CD4-positive, alpha-beta T cell treated with Interleukin-4 for 4 hours (primary cell): ENCODE measurements at places on chromosomes 2 and 18.
A peak's percentile ranks its signal among the peaks of the same experiment; 100 is the strongest.

- no peak for DNase-seq
These were observed 53.5 kb downstream of the ATP8B1 start for GRCh38 chr18:57749604-57749970.

DNA sequence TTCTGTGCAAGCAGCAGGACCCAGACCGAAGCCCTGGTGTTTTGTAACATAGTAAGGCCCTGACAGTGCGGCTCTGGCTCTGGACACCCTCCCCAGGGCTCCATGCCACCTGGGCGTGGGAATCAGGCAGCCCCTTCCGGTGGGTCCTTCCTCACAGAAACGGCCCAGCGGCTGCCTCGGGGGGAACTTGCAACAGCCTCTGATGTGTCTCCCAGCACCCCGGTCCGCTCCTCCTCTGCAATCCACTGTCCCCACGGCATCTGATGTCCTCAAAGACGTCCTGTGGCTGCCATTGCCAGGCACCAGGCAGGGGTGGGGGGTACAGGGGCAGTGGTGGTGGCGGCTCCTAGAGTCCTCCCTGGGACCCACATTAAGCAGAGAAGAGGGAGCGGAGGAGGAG lies 58.8 kb downstream of the CENPO start:
- no peak for DNase-seq

DNA sequence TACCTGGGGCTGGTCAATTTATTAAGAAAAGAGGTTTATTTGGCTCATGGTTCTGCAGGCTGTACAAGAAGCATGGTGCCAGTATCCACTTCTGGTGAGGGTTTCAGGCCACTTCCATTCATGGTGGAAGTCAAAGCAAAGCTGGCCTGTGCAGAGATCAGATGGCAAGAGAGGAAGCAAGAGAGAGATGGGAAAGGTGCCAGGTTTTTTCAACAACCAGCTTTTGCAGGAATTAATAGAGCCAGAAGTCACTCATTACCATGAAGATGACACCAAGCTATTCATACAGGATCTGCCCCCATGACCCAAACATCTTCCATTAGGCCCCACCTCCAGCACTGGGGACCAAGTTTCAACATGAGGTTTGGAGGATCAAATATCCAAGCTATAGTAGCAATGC lies 56.8 kb upstream of the ST3GAL5 start:
- no peak for DNase-seq

DNA sequence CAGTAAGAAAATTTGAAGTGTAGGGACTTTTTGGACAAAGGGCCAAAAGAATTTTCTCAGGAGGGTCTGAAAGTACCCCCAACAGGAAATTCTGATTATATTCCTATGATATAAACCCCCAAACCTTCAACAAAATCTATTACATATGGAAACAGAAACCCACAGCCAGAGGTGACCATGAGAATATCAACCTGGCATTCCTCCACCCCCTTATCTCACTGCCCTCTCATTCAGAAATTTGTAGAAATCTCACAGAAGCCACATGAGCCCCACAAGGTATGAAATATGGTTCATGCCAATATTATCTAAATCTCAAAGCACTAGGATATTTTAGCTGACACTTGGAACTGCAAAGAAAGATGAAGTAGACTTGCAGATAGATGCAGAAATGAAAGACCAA lies 31.0 kb upstream of the RBBP8 start:
- no peak for DNase-seq

DNA sequence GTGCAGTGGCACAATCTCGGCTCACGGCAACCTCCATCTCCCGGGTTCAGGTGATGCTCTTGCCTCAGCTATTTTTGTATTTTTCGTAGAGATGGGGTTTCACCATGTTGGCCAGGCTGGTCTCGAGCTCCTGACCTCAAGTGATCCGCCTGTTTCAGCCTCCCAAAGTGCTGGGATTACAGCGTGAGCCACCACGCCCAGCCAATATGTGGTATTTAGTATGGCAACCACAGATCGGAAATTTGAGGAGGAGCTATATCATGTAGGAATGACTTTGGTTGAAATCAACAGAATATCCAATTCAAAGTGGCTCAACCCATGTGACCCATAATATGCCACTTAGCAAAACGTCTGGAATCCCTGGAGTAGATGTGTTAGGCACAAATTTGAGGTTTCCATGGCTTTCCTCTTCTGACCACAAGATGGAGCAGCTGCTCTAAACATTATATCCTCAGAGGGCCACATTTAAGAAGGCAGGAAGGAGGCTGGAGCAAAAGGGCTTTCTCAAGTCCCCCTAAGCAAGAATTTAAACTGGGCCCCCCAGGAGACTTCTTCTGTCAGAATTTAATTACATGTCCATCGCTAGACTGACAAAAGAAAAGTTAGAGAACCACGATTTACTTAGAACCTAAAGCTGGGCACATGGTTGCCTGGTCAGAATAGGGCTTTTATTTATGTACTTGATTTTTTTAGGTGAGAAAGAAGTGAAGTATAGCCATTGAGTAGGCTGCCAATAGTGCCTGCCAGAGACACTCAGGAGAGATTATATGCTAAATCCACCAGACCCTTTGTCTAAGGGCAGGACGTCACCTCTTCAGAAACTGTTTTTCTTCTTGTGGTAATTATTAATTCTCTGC lies 49.6 kb upstream of the ITSN2 start:
- DNase-seq: peak; percentile 69

DNA sequence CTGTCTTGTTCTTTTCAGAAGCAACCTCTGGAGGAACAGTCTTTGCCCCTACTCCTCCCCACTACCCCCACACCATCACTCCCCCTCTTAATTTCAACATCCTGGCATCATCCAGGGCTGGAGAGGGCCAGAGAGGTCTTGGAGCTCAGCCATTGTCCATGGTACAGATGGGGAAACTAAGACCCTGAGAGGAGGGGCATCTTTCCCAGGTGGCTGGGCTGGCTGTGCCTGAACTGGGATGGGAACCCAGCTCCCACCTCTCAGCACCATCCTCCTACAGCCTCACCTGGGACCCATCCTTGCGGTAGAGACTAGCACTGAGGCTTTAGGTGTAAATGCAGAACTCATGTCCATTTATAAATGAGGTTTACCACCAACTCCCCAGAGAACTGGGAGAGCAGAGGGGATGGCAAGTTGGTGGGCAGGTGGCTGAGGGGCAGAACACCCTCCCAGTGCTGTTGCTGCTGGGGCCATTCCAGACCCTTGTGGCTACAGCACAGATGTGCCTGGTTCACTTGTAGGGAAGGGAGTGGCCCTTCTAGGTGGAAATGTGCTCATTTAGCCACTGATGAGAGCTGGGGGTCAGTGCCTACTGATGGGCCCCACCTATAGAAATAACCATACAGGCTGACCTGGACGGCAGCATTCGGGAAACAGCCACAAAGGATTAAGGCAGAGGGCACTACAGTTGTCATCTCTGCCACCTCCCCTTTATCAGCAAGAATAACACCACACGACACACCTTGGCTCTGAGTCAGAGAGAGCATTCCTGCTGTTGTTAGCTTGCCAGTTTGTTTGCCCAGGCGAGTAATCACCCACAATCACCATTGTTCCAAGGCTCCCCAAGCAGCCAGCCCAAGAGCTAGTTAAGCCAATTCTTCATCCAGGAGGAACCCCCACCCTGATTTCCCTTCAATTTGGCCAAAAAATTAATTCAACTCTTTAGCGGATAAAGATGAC lies 2.1 kb downstream of the MLPH start:
- no peak for DNase-seq

GRCh38 chr2:156157670-156158069 lies 174.9 kb downstream of the NR4A2 start:
- no peak for DNase-seq

GRCh38 chr2:126877861-126878565 lies 20.7 kb upstream of the TEX51 start:
- no peak for DNase-seq

GRCh38 chr2:55916473-55917049 lies 7.0 kb downstream of the EFEMP1 start:
- no peak for DNase-seq

DNA sequence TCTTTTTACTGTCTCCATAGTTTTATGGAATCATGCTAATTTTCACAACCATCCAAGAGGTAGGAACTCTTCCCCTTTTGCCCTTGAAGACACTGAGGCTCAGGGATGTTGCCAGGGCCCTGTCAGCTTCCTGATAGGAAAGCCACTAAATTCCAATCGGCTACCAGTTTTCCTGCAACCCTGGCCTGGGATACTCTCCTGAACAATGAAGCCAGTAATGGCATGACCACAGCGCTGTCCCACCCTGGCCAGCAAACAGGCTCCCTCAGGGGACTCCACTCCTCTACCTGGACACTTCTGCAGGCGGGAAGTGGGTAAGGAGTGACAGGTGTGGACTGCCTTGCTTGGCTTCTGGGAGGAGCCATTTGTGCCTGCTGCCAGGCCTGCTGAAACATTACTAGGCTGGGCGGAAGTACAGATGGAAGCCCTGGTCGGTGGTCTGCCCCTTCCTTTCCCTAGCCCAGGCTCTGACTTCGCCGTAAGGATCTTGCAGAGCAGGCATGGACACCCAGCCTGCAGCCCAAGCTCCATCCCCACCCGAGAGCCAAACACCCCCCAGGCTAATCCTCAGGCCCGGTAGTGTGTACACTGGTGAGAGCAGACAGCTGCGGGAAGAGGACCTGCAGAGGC lies 78.8 kb upstream of the SMAD2 start:
- DNase-seq: no peak

GRCh38 chr2:54983345-54984220 lies 66.7 kb downstream of the RTN4 start:
- DNase-seq: no peak

DNA sequence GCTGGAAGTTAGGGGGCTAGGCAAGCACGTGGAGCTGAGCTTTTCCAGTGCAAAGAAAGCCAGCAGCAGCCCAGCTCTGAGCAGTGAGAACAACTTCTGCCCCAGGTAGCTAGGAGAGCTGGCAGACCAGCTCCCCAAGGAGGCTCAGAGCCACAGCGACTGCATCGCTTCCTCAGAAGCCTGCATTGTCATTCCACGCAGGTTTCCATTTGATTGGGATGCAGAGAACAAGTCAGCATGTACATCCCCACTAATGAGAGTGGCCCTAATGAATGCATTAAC lies 45.1 kb downstream of the C1QL2 start:
- DNase-seq: no peak

GRCh38 chr2:61834893-61835292 lies 19.0 kb downstream of the FAM161A start:
- DNase-seq: no peak

DNA sequence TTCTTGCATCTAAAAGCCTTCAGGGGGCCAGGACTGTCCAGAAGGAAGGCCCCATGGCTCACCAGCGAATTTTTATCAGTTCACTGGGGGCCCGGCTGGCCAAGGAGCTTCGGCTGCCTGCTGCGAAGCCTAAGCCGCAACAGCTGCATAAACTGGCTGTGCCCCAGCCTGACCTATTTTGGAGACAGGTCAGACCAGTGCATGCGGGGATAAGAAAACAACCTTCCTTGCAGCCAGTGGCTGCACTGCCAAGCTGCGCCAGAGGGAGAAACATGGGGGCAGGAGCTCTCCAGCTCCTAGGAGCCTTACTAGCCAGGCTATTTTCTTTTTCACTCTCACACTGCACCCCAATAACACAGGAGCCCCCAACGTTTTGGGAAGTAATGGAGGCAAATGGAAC lies 15.2 kb downstream of the PAX3 start:
- DNase-seq: no peak

DNA sequence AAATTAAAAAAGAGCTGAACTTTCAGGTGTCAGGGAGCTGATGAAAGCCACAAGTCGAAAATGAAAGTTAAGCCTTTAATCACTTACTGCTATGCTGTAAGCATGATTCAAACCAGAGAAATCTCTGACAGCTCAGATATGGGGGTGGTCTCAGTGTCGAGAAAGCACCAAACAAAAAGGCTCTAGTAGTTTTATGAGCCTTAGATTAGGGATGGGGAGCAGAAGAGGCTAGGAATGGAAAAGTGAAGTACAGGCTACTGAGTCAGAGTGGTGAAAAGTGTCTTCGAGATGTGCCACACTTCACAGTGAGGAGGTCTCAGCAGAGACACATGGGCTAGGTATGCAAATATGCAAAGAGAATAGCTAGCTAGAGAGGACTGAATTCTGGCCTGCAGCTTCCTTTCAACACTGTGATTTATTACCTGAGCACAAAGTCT lies 482.2 kb downstream of the SPAG16 start:
- no peak for DNase-seq

- DNase-seq: no peak
These were observed 88.1 kb downstream of the TTC27 start for GRCh38 chr2:32715981-32716380.

GRCh38 chr2:174350018-174350417 lies 15.3 kb downstream of the SP9 start:
- DNase-seq: no peak

DNA sequence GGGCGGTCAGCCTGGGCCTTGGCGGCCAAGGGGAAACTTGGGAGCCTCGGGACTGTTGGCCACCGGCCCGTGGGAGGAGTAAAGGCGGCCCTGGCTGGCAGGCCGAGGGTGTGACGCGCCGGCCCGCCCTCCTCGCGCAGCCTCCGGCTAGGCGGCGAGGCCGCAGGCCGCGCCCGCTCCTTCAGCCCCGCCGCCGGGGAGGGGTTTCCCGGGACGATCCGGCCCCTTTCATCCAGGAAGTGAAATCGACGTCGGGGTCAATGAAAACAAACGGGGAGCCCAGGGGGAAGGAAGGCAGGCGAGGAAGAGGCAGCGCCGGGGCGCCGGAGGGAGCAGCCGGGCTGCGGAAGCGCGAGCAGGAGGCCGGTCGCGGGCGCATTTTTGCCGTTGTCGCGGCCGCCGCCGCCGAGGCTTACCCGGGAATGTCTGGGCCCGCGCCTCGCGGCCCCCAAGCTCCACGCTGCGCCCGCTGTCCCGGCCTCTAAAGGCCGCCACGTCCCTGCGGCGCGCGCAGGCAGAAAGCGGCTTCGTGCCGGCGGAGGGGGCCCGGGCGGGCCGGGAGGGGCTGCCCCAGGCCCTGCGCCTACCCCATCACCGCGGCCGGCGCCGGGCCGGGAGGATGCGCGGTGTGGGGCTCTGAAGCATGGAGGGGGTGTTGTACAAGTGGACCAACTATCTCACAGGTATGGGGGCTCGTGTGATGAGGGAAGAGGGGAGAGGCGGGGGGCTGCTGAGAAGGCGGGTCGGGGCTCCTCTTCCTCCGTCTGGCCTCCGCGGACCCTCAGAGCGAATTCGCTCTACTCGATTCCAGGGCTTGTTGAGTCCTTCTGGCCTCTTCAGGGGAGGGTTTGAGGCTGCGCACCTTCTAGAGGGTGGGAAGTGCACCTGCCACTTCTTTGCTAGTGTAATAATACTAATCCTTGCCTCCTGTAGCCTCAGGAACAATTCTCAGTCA lies at the start of gene PLEKHA3:
Gene PLEKHA3, plus strand, starts transcription at position 231 of the 955 bp plus-strand sequence. Its CDS starts 413 bp downstream, at position 644.
- DNase-seq: peak; percentile 80

DNA sequence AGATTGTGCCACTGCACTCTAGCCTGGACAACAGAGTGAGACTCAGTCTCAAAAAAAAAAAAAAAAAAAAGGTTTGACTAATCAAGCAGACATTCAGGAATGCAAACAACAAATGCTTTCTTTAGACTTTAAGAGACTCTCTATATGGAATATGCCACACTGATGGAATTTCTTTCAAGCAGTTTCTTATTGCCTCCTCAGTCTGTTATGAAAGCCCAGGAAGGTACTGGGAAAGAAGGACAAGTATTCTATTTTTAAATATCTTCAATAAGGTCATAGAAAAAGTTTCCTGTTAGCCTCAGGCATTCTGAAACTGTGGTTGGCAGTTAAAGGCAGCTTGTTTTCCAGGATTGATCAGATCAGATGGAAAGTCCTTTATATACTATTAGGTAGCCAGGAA lies 241.6 kb downstream of the PIK3C3 start:
- DNase-seq: no peak
